ENCODE measurements at places on chromosomes 3 and 15.

- peaks cover 12% of the 10 kb centered on the region for H3K4me1 ChIP-seq
- H3K36me3 ChIP-seq: peaks cover 3% of the 10 kb centered on the region
- no peak overlapping the region for H3K4me3 ChIP-seq
- peaks cover 41% of the 10 kb centered on the region for H3K27me3 ChIP-seq
- DNase-seq: no peak
Observed at GRCh38 chr15:60614028-60614427, 135.1 kb upstream of the ICE2 start.

DNA sequence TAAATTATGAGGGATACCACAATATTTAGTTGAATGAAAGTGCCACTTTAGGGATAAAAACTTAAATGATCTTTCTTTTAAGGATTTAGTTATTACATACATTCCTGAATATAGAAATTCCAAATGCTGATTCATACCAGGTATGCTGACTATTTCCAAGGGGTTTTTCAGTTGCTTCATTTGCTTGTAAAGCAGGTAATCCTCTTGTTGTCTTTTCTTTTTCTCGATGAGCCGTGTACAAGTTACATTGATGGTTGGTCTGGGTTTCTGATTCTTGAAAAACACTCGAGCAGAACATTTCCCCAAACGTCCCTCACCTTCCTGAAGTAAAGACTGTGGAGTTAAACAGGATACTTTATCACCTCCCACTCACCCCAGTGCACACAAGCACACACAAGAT is 21.7 kb downstream of the RARRES1 start:
- no peak overlapping the region for H3K4me3 ChIP-seq
- peak overlapping the region; percentile 33 for H3K27ac ChIP-seq
- no peaks in the 10 kb centered on the region for H3K4me1 ChIP-seq
- no peaks in the 10 kb centered on the region for H3K27me3 ChIP-seq
- peaks cover 22% of the 10 kb centered on the region for H3K36me3 ChIP-seq

DNA sequence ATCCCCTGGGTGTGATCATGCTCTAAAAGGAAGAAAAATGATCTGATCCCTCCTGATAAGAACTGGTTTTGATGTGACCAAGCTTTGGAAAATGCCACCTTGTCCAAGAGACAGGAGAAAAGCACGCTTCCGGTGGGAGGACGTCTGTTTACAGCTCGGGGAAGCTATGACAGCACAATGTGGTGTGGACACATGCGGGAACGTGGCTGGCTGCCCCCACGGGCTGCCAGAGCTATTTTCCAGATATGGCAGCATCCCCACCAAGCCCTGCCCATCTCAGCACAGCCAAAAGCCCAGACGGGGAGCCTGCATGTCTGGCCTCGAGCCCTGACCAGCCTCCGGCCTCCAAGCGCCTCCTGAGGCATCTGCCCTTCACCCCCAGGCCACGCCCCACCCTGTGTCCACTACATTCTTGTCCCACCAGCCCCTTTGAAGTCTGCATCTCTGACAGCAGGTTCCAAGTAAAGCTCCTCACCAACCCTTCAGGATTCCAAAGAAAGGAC is 63.2 kb upstream of the HRH1 start:
- H3K4me3 ChIP-seq: no peak overlapping the region
- H3K4me1 ChIP-seq: no peaks in the 10 kb centered on the region
- H3K36me3 ChIP-seq: no peaks in the 10 kb centered on the region

- H3K27ac ChIP-seq: no peak overlapping the region
- no peak for DNase-seq
- no peaks in the 10 kb centered on the region for H3K4me1 ChIP-seq
- no peaks in the 10 kb centered on the region for H3K36me3 ChIP-seq
Observed at GRCh38 chr3:15889936-15890335, 92.2 kb upstream of the ANKRD28 start.

GRCh38 chr3:23981955-23982354 is 36.9 kb downstream of the NR1D2 start:
- H3K27ac ChIP-seq: no peak overlapping the region
- H3K4me1 ChIP-seq: no peaks in the 10 kb centered on the region
- no peaks in the 10 kb centered on the region for H3K27me3 ChIP-seq

DNA sequence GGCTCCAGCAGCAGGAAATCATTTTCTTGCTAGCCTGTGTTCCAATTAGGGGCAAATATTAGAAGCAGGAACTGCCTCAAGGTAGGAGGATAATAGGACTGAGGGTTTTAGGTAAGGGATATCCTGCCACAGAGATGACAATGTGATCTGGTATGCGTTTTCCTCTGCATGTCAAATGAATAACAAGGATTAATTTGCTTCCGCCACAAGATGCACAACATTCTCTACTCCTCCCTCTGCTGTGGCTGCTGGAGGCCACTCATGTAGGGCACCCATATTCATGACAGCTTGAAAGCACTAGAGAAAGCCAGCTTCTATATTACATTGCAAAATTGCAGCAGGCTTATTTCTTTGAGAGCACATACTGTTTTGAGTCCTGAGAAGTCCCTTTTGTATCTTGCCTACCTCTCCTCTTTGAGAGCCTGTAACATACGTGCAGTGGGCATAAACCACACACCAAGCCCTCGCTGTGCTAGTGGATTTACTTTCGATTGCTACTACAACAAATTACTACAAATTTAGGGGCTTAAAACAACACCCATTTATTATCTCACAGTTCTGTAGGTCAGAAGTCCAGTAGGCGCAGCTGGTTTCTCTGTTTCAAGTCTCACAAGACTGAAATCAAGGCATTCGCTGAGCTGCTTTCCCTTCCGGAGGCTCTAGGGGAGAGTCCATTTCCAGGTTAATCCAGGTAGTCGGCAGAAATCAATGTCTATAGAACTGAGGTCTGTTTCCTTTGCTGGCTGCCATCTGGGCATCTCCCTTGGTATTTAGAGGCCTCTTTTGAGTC is 5.9 kb upstream of the CD47 start:
- no peak overlapping the region for H3K4me3 ChIP-seq
- no peak overlapping the region for H3K27ac ChIP-seq
- peaks cover 5% of the 10 kb centered on the region for H3K36me3 ChIP-seq
- H3K27me3 ChIP-seq: no peaks in the 10 kb centered on the region
- DNase-seq: no peak
- H3K4me1 ChIP-seq: peaks cover 56% of the 10 kb centered on the region

GRCh38 chr3:39164414-39164813 is 11.0 kb upstream of the CSRNP1 start:
- no peak overlapping the region for H3K27ac ChIP-seq
- H3K4me1 ChIP-seq: no peaks in the 10 kb centered on the region
- H3K27me3 ChIP-seq: no peaks in the 10 kb centered on the region
- no peak for DNase-seq
- no peaks in the 10 kb centered on the region for H3K36me3 ChIP-seq

DNA sequence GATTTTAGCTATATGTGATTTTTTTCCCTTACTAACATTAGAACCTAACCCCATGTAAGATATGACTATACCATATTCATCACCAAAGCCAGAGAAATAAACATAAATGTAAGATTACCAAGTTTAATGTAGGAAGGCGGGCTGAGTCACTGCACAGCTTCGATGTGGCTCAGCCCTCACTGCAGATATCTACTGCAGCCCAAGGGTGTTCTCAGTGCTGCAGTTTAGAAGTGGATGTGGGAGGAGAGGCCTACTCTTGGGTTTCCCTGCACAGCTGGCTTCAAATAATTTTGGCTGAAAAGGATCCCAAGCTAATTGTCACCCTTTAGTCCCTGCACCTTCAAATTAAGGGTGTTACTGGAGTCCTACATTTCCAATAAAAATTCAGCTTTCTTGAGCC is 9.3 kb downstream of the ARPP19 start:
- H3K27me3 ChIP-seq: no peaks in the 10 kb centered on the region
- H3K27ac ChIP-seq: peak overlapping the region; percentile 32
- peak overlapping the region; percentile 63 for H3K4me3 ChIP-seq
- H3K4me1 ChIP-seq: peaks cover 66% of the 10 kb centered on the region

DNA sequence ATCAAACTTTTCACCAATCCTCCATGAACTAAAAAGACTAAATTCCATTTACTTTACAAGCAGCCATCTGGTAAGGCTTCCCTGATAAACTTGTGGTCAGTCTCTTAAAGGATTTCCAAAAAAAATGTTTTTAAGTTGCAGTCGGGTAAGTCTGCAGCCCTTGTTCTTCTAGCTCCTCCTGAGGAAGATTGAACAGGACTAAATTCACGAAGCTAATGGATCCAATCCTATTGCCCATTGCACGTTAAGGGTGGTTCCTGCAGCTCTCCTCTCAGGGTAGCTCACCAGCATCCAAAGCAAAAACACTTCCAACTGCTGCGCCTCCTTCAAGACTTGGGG is 2.8 kb downstream of the HES1 start:
- no peak for DNase-seq
- H3K27me3 ChIP-seq: peaks cover 69% of the 10 kb centered on the region
- H3K4me3 ChIP-seq: no peak overlapping the region
- H3K27ac ChIP-seq: no peak overlapping the region
- peaks cover 12% of the 10 kb centered on the region for H3K36me3 ChIP-seq

DNA sequence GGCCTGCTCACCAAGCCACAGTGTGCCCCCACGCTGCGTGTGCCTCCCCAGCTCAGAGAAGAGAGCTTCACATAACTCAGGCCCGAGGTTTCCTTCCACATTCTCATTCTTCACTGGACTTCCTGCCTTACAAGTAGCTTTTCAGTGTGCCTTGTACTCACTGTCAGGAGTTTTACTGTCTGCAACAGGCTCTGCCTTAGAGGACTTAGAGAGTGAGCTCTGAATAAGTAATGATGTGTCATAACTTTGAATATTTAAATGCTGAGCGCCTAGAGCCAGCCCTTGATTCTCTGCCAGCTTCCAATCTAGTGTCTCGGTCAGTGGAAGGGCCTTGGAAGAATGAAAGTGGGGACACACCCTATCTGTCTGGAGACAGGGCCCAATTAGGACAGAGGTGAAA is 41.8 kb downstream of the ITGB5 start:
- H3K36me3 ChIP-seq: peaks cover 1% of the 10 kb centered on the region
- H3K4me1 ChIP-seq: peaks cover 5% of the 10 kb centered on the region
- no peak for DNase-seq
- H3K27me3 ChIP-seq: peaks cover 27% of the 10 kb centered on the region

GRCh38 chr3:83559082-83559481 is 1399.7 kb upstream of the CADM2 start:
- no peaks in the 10 kb centered on the region for H3K27me3 ChIP-seq
- DNase-seq: no peak
- H3K27ac ChIP-seq: no peak overlapping the region
- no peaks in the 10 kb centered on the region for H3K4me1 ChIP-seq
- H3K4me3 ChIP-seq: no peak overlapping the region
- H3K36me3 ChIP-seq: no peaks in the 10 kb centered on the region

GRCh38 chr15:28960979-28961378 is 75.2 kb downstream of the APBA2 start:
- no peaks in the 10 kb centered on the region for H3K27me3 ChIP-seq
- H3K4me1 ChIP-seq: peaks cover 45% of the 10 kb centered on the region
- H3K27ac ChIP-seq: no peak overlapping the region
- H3K36me3 ChIP-seq: peaks cover 4% of the 10 kb centered on the region
- DNase-seq: no peak

- H3K27me3 ChIP-seq: no peaks in the 10 kb centered on the region
- no peak overlapping the region for H3K4me3 ChIP-seq
- DNase-seq: no peak
- H3K27ac ChIP-seq: peak overlapping the region; percentile 93
- peaks cover 9% of the 10 kb centered on the region for H3K36me3 ChIP-seq
- H3K4me1 ChIP-seq: peaks cover 52% of the 10 kb centered on the region
Observed at GRCh38 chr15:40046721-40047414, 7.9 kb upstream of the SRP14 start.

- H3K27ac ChIP-seq: peak overlapping the region; percentile 16
- H3K36me3 ChIP-seq: peaks cover 6% of the 10 kb centered on the region
- peak overlapping the region; percentile 80 for H3K4me3 ChIP-seq
- DNase-seq: no peak
- H3K27me3 ChIP-seq: no peaks in the 10 kb centered on the region
Observed at GRCh38 chr3:142028243-142028777, 121.0 kb downstream of the TFDP2 start.

DNA sequence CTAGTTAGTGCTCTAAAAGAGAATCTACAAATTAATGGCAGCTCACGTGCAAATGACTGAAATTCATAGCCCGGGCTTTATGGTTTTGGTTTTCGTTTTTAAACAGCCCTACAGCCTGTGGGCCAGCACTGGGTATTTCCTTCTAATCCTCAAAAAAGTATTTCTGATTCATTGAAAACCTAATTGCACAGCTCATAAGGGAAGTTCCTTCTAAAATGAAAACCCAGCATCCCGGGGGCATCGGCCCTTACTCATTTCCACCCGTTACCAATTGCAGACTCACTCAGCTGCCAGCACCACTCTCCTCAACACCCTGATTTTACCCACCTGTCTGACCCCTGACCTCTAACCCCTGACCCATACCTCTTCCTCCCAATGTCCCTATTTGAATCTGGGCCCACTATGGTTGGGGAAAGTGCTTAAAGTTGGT is 59.5 kb upstream of the ZNF148 start:
- H3K27ac ChIP-seq: no peak overlapping the region
- DNase-seq: no peak
- H3K27me3 ChIP-seq: no peaks in the 10 kb centered on the region
- no peaks in the 10 kb centered on the region for H3K36me3 ChIP-seq

- H3K27ac ChIP-seq: no peak overlapping the region
- H3K27me3 ChIP-seq: no peaks in the 10 kb centered on the region
- no peak for DNase-seq
- H3K4me1 ChIP-seq: peaks cover 6% of the 10 kb centered on the region
- H3K4me3 ChIP-seq: no peak overlapping the region
Observed at GRCh38 chr3:16817197-16817596, 67.6 kb upstream of the PLCL2 start.

DNA sequence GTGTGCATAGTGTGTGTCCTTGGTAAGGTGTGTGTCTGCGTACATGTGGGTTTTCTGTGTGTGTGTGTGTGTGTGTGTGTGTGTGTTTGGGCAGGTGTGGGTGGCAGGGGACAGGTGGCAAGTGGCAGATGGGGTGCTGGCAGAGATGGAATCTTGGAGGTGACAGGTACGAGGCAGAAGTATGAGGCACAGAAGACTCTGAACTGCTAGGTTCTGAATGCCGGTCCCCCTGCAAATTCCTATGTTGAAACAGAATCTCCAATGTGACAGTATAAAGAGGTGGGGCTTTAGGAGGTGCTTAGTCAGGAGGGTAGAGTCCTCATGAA is 29.8 kb downstream of the SRPRB start:
- H3K27me3 ChIP-seq: peaks cover 4% of the 10 kb centered on the region
- DNase-seq: no peak
- H3K4me1 ChIP-seq: no peaks in the 10 kb centered on the region
- no peak overlapping the region for H3K4me3 ChIP-seq

- peaks cover 73% of the 10 kb centered on the region for H3K27me3 ChIP-seq
- H3K27ac ChIP-seq: no peak overlapping the region
- H3K36me3 ChIP-seq: no peaks in the 10 kb centered on the region
- no peaks in the 10 kb centered on the region for H3K4me1 ChIP-seq
- DNase-seq: no peak
- H3K4me3 ChIP-seq: no peak overlapping the region
Observed at GRCh38 chr15:79623488-79623887, 191.4 kb downstream of the MINAR1 start.

All from central memory CD8-positive, alpha-beta T cell (primary cell).